Urothelium cell line (cell line): ENCODE measurements at places on chromosomes 5 and 9.

DNA sequence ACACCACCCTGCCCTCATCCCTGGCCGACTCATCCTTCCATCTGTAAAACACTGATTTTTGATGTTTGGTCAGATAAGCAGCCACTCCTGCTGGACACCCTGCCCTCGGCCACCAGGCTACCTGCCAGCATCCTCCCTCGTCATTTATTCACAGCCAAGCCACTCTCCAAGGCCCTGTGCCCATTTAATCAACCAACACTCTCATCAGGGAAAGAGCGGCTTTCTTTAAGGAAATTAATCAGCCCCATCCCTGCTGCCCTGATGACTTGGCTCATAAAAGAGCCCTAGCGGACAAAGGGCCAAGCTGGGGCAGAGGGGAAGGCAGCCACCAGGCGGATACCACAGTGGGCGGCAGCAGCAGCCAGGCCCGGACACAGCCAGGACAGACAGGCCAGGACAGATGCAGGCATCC lies 52.4 kb downstream of the GOLM1 start:
- DNase-seq = no peak

DNA sequence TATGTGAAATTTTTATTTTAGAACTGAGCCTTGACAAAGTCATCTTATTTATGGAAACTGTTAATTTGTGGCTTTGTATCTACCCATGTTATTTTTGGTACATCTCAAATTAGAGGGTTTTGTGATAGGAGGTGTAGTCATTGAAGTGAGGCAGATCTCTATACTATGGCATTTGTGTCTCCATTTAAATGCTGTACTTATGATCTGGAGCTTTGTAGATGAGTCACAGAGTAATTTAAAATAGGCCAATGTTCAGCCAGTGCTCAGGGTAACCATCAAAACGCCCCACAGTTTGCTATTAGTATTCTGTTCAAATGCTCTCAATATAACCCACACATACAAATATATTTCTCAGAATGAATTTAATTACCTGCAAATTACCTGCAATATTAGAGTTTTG lies 351.5 kb upstream of the KLF9 start:
- DNase-seq = no peak

- no peak for DNase-seq
These were observed 56.6 kb downstream of the SMIM23 start for GRCh38 chr5:171841984-171842776.

GRCh38 chr9:115114546-115114945 lies 3.4 kb downstream of the TNC start:
- DNase-seq = no peak

DNA sequence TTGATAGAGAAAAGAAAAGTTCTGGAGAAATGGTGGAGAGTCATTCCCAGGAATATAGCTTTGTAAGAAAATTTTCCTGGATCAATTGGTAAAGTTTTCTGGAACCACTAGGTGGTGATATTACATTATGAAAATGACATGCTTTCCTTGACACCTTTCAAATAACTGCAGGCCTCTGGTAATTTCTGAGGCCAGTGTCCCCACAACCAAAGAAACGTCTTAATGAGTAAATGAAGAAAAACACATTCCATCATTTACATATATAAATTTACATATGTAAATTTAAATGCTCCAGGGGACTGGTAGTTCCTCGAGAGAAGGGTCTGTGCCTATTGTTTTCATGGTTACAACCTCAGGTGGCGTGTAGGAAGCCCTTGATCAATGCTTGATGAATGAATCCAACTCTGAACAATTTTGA lies 17.2 kb upstream of the RGS3 start:
- DNase-seq = peak; percentile 49

GRCh38 chr5:131171276-131171810 lies 599 bp downstream of the LYRM7 start:
- peak; percentile 6 for DNase-seq

GRCh38 chr5:128844354-128844923 lies 120.8 kb upstream of the SLC27A6 start:
- DNase-seq = no peak

DNA sequence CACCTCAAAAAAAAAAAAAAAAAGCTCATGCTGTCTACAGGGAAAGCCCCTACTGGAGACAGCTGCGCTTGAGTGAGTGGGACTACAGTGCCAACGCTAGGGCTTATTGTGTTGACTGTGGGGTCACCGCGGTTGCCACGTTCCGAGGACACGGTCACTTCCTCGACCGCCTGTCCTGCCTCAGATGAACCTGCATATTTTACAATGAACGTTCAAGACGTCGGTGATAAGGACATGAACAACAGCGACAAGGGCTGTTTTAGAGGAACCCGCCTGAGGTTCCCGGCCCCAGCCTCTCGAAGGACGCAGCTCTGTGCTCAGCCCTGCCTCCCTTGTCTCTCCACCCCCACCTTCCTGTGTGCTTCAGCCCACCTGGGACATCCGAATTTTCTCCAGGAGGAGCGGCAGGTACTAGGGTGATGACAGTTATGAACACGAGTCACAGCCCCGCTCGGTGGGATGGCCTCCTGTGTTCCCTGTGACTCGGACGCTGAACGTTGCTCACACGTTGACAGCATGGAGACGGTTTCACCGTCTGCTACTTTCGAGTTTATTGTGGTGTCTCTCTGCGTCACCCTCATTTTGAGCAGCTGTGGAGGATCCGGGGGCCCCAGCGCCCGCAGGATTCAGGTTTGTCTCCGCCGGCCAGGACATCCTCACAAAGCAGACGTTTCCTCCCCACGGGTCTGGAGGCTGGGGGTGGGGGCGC lies 11.3 kb upstream of the DIPK1B start:
- DNase-seq = no peak

- no peak for DNase-seq
These were observed 163.0 kb downstream of the SMARCA2 start for GRCh38 chr9:2178034-2178734.

DNA sequence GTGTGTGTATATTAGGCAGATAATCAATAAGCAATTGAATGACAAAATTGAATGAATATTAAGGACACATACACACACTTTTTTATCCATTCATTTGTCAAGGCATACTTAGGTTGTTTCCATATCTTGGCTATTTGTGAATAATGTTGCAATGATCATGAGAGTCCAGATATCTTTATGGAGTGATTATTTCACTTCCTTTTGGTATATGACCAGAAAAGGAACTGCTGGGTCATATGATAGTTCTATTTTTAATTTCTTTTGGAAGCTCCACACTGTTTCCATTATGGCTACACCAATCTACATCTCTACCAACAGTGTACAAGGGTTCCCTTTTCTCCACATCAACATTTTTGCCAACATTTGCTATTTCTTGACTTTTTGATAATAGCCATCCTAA lies 137.7 kb upstream of the PAPPA start:
- DNase-seq = no peak

GRCh38 chr9:99096409-99096808 lies 8.5 kb upstream of the TGFBR1 start:
- no peak for DNase-seq

- no peak for DNase-seq
These were observed 59.5 kb downstream of the NUDT12 start for GRCh38 chr5:103503066-103503465.

- DNase-seq = peak; percentile 16
These were observed 120.7 kb upstream of the APC start for GRCh38 chr5:112616812-112617547.

GRCh38 chr5:153372425-153373129 lies 117.9 kb upstream of the GRIA1 start:
- DNase-seq = no peak

DNA sequence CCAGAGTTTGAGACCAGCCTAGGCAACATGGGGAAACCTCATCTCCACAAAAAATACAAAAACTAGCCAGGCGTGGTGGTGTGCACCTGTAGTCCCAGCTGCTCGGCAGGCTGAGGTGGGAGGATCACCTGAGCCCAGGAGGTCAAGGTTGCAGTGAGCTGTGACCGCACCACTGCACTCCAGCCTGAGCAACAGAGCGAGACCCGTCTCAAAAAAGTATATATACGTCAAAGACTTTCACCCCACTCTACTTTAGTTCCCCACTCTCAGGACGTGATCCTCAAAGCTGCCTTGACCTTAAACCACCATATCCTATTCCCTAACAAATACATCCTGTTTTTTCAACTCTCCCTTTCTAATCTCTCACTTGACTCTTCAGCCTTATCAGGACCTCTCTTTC lies 41.0 kb downstream of the PCDHGC5 start:
- no peak for DNase-seq

GRCh38 chr5:57102189-57102904 lies 71.5 kb upstream of the GPBP1 start:
- no peak for DNase-seq

DNA sequence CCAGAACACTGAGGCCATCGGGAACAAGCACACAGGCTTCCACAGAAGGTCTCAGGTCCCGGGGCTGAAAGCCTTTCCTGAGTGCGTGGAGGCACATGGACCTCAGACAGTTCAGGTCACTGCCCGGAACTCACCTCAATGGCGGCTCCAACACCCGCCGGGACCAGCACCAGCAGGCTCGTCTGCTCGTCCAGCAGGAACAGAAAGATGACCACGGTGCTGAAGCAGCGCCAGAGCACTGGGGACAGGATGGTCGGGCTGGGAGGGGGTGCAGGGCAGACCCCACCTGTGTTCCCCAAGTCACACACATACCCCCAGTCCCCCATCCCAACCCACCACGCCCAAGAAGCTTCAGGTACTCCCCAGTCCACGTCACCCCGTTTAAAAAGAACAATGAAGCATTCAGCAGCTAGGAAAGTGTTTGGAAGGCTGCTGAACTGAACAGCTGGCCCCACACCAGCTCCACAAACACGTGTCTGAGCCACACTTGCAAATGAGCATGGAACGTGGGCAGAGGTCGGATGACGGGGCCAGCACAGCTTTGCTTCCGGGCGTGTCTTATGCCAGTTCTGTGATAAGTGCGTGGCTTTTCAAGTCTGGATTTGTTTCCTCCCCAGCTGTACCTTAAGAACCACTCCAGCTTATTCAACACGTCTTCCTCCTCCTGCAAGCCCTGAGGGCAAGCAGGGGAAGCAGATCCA lies 14.6 kb downstream of the CLPTM1L start:
- no peak for DNase-seq

DNA sequence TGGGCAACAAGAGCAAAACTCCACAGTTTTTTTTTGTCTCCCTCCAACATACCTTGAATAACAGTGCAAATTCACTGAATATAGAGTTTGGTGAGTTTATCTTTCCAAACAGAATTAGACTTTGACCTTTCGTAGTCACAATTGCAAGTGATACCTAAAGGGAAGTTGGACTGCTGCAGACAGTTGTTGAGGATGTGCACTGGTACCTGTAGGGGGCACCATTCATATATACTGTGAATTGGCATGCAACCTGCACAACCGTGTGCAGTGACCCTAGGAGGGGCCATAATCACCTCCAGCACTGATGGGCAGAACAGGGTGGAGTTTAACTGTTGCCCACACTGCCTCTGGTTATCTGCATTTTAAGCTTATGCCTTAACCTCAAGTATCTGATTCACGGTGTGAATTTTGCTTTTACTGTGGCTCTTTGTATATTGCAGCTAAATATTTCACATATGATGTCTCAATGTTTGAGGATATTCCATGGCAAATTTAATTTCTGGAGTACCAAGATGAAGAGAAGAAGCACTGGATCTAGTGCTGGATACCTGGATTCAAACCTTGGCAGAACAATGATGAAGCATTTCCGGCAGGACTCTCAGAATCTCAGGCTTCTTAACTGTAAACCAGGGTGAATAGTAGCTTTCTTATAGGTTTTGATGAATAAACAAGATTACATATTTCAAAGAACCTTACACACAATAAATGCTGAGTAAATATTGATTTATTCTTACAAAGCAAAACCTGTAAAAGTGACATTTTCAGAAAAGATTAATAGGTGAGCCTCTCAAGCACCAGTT lies 144.3 kb downstream of the ACTBL2 start:
- no peak for DNase-seq

DNA sequence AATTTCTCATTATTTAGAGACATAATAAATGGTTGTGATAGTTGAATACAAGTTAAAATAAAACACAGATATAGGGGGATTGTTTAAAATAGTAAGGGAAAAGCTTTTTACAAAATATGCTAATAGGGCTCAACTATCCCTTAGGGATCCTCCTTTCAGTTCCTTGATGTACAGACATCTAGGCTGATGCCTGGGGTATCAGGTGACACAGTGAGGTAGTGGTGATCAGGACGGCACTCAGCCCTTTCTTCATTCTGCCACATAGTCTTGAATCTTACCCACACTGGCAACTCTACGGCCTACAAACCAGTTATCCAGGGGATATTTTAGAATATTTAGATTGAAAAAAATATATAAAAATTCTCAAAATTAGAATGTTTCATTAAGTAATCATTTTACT lies 12.5 kb upstream of the SLC35D2 start:
- DNase-seq = no peak

DNA sequence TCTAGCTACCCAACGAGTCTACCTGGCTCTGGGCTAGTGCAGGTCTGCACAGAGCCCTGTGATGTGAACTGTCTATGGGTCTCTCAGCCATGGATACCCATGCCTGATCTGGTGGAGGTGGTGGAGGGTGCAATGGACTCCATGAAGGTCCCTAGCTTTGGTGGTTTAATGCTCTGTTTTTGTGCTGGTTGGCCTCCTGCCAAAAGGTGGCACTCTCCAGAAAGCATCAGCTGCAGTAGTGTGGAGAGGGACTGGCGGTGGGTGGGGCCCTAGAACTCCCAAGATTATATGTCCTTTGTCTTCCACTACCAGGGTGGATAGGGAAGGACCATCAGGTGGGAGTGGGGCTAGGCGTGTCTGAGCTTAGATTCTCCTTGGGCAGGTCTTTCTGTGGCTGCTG lies 290.1 kb downstream of the AGTPBP1 start:
- no peak for DNase-seq

GRCh38 chr9:70083429-70083828 lies 39.8 kb downstream of the MAMDC2 start:
- DNase-seq = no peak

DNA sequence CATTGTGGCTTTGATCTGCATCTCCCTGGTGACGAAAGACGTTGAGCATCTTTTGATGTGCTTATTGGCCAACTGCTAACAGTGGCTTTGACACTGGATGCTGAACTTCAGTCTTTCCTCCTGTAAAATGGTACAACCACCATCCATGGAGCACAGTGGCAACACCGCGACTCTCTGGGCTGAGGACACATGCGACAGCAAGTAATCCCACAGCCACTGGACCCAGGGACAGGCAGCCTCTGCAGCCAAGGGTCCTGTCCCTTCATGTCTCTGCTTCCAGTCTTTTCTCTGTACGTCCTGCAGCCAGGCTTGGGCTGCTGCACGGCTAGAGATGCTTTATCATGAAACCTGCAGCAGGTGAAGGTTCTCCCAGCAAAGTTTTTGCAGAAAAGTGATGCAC lies 83.5 kb downstream of the DAP start:
- DNase-seq = no peak

- DNase-seq = no peak
These were observed 19.5 kb downstream of the SPAAR start for GRCh38 chr9:35928591-35929452.

DNA sequence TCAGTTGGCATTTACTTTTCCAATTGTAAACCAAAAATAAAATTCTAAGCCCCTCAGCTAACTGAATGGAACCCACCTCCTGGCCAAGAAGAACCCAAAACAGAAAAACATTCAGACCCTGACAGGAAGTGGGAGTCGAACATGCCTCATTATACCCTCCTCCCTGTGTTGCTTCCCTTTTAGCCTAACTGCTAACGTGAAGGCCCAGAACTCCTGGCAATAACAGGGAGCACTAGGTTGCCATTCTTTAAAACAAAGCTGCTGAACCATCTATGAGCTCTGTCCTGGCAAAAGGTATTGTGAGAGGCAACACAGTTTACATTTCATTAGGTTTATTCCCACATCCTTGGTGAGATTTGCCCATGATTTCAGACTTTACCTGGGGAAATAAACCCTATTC lies 481.4 kb downstream of the CHSY3 start:
- DNase-seq = no peak
